ENCODE measurements at places on chromosomes 5 and 9.
A peak's percentile ranks its signal among the peaks of the same experiment; 100 is the strongest.

- peak; percentile 31 for DNase-seq
Measured at GRCh38 chr9:88388886-88389605, 802 bp downstream of the SPIN1 start.

- no peak for DNase-seq
Measured at GRCh38 chr9:85162822-85163221, 493.3 kb downstream of the NTRK2 start.

GRCh38 chr5:113917997-113918396 is 404.5 kb downstream of the YTHDC2 start:
- no peak for DNase-seq

DNA sequence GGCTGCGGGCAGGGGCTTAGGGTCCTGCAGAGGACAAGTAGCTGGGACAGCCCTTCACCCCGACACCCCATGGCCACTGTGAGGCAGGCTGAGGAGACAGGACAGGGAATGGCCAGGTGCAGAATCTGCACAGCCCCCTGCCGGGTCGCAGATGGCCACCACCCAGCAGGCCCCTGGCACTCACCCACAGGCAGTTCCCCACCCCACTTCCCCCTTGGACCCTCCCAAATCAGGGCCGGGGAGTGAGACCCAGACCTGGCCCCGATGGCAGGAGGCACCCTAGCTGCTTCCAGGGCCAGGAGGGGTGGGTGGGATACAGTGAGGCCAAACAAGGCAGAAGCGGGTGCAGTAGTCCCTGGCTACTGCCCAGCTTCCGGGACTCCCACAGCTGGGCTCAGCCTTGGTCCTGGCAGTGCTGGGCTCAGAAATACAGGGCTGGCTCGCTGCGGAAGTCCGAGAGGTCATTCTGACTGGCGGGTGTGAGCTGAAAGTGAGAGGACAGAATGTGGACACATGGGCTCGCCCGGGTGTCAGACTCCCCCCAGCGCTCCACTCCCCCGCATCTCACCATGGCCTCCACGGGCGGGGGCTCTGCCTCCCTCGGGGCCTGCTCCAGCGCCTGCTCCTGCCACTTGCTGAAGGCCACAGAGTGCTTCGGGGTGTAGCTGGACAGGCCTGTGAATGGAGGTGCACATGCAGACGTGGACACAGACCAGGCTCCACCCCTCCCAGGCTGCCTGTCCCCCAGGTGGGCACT is 3.4 kb downstream of the SSNA1 start:
- no peak for DNase-seq

All from GM19239 (cell line).